AML-193 (cell line): ENCODE measurements at places on chromosomes 6 and 20.

DNA sequence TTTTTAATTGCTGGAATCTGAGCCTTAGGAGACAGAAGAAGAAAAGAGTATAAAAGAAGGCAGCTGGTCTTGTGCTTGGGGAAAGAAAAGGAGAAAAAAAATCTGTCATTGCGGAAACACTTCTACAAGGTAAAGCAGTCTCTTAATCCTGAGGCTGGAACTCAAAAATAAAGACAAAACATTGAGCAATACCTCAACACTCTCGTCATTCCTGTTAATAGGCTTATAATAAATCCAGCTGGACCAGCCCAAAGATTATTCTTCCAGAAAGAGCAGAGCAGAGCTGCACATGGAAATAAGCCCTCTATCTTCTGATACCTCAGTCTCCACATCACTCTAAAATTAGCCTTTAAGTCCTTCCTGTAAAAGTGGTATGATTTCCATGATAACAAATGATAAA, 62.0 kb upstream of the HIVEP1 start:
- no peak for DNase-seq

- no peak for DNase-seq
These were observed 208.6 kb downstream of the ERMARD start for GRCh38 chr6:169960003-169960344.

DNA sequence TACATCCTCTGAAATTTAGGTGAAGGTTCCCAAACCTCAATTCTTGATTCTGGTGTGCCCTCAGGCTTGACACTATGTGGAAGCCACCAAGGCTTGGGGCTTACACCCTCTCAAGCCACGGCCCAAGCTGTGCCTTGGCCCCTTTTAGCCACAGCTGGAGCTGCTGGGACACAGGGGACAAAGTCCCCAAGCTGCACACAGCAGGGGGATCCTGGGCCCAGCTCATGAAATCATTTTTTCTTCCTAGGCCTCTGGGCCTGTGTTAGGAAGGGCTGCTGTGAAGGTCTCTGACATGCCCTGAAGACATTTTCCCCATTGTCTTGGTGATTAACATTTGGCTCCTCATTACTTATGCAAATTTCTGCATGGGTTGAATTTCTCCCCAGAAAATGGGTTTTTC, 37.3 kb upstream of the BACH2 start:
- no peak for DNase-seq

DNA sequence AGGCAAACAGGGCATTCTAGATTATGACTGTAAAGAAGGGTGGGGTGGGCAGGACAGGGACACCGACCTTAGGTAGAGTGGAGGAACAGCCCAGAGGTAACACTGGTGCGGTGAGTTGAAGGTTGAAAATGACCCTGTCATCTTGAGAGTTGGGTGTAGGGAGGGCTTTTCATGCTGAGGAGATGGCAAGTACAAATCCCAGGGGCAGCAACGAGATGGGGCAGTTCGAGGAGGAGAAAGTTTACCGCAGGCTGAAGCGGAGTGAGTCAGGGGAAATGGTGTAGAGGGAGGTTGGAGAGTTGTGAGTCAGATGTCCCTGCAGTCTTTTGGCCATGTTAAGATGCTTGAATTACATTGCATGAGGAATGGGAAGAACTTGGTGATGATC, 101.1 kb downstream of the HIVEP1 start:
- no peak for DNase-seq

DNA sequence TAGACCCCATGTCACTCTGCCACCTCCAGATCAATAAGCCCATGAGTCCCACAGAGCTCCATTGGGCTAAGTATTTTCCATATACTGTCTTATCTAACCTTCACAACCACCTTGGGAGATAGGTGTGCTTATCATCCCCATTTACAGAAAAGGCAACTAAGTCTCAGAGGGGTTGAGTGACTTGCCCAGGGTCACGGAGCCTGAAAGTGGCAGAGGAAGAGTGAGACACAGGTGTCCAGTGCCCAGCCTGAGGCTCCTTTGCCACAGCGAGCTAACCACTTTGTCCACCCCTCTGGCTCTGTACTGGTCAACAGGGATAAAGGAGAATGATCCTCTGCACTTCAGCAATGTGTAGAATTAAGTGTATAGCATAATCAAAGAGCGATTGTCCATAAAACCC, 124.5 kb downstream of the GMDS start:
- no peak for DNase-seq

DNA sequence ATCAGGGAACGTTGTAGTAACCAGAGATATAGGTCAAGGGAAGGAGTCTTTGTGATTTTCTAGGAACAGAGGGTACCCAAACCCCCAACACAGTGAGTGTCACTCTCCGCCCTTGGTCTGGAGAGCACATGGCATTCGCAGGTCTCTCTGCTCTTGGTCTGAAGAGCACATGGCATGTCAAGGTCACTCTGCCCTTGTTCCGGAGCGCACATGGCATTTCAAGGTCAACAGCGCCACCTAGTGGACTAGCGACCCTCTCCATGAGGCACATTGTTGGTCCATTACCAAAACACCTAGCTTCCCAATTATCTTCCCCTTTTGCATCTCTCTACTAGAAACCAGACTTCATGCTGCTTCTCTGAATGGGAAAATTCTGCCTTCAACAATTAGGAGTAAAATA, 260.0 kb downstream of the C6orf118 start:
- peak; percentile 58 for DNase-seq

DNA sequence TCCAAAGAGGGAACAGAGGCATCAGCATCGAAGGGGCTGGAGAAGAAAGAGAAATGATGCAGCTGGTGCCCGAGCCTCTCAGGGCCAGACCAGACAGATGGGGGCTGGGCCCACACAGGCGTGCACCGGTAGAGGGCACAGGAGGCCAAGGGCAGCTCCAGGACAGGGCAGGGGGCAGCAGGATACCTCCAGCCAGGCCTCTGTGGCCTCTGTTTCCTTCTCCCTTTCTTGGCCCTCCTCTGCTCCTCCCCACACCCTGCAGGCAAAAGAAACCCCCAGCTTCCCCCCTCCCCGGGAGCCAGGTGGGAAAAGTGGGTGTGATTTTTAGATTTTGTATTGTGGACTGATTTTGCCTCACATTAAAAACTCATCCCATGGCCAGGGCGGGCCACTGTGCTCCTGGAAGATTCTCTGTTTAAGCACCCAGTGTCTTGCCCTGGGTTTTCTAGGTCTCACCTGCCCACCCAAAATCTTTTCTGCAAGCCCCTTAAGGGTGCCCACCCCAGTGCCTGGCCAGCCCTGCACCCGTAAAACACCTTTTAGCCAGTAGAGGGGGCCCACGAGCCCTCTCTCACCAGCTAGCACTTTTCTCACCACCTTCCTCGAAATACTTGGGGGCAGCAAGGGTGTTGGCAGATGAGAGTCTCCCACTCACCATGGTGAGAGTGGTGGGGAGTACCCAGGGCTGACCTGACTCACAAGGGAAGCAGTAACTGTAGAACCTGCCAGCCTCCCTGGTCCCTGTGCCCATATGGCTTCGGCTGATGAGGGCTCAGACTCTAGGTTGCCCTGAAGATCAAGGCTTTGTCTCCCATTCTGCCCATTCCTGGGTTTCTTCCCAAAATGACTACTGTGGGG, 35.7 kb upstream of the ID1 start:
- DNase-seq = peak; percentile 8

GRCh38 chr6:84764332-84765049, at the start of gene TBX18:
TSS of gene TBX18 (minus strand) at chr6:84764598. CDS start at chr6:84764181, 417 bp downstream.
- DNase-seq = no peak

DNA sequence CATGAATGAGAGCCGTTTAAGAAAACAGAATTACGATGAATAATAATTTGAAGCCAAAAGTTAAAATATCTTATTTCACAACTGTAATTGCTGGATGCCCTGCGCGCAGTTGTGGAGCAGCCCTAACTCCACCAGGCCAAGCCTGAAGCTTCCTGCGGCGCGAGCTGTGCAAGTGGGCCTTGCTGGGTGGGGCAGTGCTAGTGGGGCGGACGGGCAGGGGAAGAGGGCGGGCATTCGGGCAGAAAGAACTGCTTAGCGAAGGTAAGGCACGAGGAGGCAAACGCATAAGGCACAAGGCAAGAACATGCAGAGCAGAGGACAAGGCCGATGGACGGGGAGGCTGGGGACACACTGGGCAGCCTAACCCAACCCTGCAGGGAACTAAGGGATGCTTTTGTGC, 2.3 kb downstream of the HLA-DQB2 start:
- DNase-seq = no peak

GRCh38 chr6:154378518-154378917, 21.9 kb upstream of the IPCEF1 start:
- no peak for DNase-seq

- peak; percentile 77 for DNase-seq
These were observed 30.5 kb upstream of the HFE start for GRCh38 chr6:26056583-26057350.

- no peak for DNase-seq
These were observed 442.4 kb downstream of the FRK start for GRCh38 chr6:115618256-115618655.

- DNase-seq = no peak
These were observed 188.0 kb upstream of the HDDC2 start for GRCh38 chr6:125489579-125490285.

DNA sequence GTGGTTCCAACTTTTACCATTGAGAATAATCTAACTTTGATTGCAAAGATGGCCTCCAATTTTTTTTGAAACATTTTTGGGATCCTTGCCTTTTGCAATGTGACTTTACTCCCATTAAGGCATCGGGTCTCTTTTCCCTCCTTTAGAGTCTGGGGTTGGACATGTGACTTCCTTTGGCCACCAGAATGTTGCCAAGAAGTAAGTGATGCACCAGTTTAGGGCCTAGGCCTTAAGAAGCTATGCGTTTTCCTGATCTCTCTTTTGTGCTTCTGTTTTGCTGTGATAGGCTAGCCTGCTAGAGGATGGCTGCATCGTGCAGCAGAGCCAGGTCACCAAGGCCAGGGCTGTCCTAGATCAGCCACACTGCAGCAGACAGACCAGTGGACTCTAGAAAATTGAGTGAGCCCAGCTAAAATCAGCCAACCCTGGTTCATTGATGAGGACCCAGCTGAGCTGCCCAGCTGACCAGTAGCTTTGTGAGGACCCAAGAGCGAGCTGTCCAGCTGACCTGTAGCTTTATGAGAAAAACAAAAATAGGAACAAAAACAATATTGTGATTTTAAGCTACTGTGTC, 594.0 kb upstream of the JAG1 start:
- no peak for DNase-seq

- peak; percentile 7 for DNase-seq
These were observed 38.3 kb downstream of the FAM120B start for GRCh38 chr6:170344631-170345576.

DNA sequence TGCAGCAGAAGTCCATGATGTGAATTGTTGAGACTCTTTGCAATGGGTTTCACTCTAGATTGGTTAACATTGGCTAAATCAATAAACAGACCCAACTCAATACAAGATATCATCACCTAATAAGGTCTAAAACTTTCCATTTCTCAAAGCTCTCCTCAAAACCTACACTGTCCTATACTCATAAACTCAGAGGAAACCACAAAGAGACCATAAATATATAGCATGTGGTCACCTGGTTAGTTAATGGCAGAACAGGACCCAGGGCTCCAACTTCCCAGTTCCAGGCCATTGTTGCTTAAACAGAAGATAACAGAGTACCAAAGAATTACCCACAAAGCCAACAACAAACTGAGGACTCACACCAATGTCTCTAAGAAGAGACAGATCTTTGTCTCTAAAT, 12.0 kb downstream of the RTN4IP1 start:
- no peak for DNase-seq

GRCh38 chr20:44814937-44815336, 4.6 kb upstream of the RIMS4 start:
- no peak for DNase-seq

- no peak for DNase-seq
These were observed 15.2 kb downstream of the EIF2S2 start for GRCh38 chr20:34096699-34097444.

GRCh38 chr6:15143086-15143485, 102.8 kb upstream of the JARID2 start:
- no peak for DNase-seq

- DNase-seq = no peak
These were observed 2.7 kb downstream of the SDCBP2 start for GRCh38 chr20:1326031-1326930.

GRCh38 chr6:3336066-3336786, 77.5 kb downstream of the PSMG4 start:
- no peak for DNase-seq

GRCh38 chr6:53466257-53466656, 78.6 kb downstream of the GCLC start:
- DNase-seq = no peak

- no peak for DNase-seq
These were observed 34.9 kb upstream of the FOXC1 start for GRCh38 chr6:1574890-1575209.

DNA sequence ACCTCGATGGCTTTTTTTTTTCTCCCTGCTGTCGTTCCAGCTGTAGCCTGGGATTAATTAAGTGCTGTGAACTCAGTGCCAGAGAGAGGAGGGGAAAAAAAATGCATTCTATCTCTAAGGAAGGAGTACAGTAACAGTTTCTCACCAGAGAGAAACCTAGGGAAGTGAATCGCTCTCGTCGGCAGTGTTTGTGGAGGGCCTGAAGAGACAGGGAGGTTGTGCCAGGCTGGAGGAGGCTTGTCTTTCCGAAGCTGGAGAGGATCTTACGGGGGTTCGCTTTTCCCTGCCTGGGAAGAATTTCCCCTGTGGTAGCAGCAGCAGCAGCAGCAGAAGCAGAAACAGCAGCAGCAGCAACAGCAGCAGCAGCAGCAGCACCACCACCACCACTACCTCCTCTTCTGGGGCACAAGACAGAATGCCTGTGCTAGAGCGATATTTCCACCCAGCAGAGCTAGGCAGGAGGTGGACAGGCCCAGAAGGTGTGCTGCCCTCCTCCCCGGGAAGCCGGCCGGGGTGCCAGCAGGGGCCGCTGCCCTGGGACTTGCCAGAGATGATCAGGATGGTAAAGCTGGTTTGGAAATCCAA, 186.5 kb downstream of the PDE7B start:
- no peak for DNase-seq

DNA sequence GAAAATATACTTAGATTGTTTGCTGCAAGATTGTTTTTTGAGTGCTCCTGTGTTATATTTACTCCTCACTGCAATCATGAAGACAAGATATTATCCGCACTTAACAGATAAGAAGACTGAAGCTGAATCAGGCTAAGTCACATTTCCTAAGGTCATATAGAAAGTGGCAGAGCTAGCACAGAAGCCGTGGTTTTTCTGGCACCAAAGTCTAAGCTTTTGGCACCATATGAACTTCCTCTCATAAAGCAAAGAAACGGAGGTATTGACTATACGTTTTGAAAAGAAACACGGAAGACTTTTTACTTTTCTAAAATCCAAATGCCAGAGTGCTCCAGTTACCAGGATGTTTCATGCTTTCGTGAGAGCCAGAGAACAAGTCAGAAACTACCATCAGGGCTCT, 9.3 kb upstream of the DTD1 start:
- peak; percentile 41 for DNase-seq
